Transverse colon (tissue), 4 donors: ENCODE measurements at places on chromosomes 6 and 20. TPM values are rescaled to one million over a fixed set of nuclear protein-coding genes. Genes with fewer than 3 reads are reported as not detected.
A peak's percentile ranks its signal among the peaks of the same experiment; 100 is the strongest.

GRCh38 chr6:25089442-25089841 is 153.7 kb upstream of the RIPOR2 start:
- no peaks in the 10 kb centered on the region for H3K36me3 ChIP-seq
- no peaks in the 10 kb centered on the region for H3K27me3 ChIP-seq
- no peak overlapping the region for H3K4me3 ChIP-seq
- H3K4me1 ChIP-seq: no peaks in the 10 kb centered on the region
- no peak for DNase-seq
- H3K27ac ChIP-seq: no peak overlapping the region

PPP1R16B gene
- 3.8 TPM for total RNA-seq

- H3K4me1 ChIP-seq: no peaks in the 10 kb centered on the region
- no peaks in the 10 kb centered on the region for H3K36me3 ChIP-seq
- no peak for DNase-seq
- no peaks in the 10 kb centered on the region for H3K27me3 ChIP-seq
These were observed 65.0 kb downstream of the KIZ start for GRCh38 chr20:21190869-21191268.

DNA sequence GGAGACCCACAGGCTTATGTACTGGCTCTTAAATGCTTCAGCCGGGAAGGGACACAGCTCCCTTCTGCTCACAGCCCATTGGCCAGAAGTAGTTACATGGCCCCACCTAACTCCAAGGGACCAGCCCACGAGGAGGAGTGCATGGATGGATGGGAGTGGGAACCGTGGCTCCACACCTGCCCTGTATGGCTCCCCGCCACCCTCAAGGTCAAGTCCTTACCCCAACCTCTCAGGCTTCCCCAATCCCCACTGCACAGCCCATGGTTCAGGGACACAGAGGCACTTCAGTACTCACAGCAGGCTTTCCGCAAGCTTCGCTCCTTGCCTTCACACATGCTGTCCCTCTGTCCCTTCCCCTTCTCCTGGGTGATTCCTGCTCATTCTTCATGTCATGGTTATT is 137.9 kb upstream of the KCNG1 start:
- DNase-seq: no peak
- no peak overlapping the region for H3K27ac ChIP-seq
- no peaks in the 10 kb centered on the region for H3K36me3 ChIP-seq
- H3K4me1 ChIP-seq: no peaks in the 10 kb centered on the region
- peaks cover 8% of the 10 kb centered on the region for H3K27me3 ChIP-seq

DNA sequence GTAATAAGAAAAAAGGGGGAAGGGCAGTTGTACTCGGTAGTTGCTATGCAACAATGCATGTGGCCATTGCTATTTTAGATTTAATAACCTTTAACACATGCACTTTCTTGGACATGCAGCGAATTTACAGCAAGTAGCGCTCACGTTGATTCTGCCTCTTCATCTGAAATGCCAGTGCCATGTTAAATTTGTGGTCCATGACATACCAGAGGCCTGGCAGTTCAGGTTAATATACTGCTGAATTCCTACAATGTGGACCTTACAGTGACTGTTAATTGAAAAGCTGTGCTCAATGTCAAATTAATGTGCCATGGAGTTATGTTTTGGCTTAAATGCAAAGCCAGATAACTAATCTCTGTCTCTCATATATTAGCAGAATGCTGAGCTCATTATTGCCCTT is 699.7 kb downstream of the DOK5 start:
- no peaks in the 10 kb centered on the region for H3K27me3 ChIP-seq
- H3K27ac ChIP-seq: no peak overlapping the region
- peaks cover 6% of the 10 kb centered on the region for H3K4me1 ChIP-seq
- H3K36me3 ChIP-seq: no peaks in the 10 kb centered on the region

DNA sequence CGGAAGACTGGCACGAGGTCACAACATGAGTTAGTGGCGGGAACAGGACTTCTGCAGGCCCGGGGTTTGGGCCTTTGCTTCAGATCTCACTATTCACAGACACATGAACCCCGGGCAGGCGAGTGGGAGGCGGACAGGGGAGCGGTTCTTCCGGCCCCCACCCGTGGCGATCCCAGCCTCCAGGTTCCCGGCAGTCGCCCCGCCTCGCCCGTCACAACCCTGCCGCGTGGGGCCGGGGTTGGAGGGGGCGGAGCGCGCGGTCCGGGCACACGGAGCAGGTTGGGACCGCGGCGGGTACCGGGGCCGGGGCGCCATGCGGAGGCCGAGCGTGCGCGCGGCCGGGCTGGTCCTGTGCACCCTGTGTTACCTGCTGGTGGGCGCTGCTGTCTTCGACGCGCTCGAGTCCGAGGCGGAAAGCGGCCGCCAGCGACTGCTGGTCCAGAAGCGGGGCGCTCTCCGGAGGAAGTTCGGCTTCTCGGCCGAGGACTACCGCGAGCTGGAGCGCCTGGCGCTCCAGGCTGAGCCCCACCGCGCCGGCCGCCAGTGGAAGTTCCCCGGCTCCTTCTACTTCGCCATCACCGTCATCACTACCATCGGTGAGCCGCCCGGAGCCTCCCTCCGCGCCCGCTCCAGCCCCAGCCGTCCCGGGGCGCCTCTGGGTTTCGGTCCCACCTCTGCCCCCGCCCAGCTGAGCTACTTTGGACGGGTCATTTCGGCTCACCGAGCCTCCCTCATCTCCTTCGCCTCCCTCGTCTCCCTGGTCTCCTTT is at the start of gene KCNK15:
TSS of gene KCNK15 (plus strand) at position 268 of the 769 bp plus-strand sequence. CDS start at position 314, 46 bp downstream.
- peak; percentile 34 for DNase-seq
- H3K27me3 ChIP-seq: peaks cover 56% of the 10 kb centered on the region
- peaks cover 5% of the 10 kb centered on the region for H3K4me1 ChIP-seq
- H3K4me3 ChIP-seq: peak within 1 kb of the TSS; percentile 34
- H3K36me3 ChIP-seq: no peaks in the 10 kb centered on the region
- peak within 1 kb of the TSS; percentile 10 for H3K27ac ChIP-seq

DNA sequence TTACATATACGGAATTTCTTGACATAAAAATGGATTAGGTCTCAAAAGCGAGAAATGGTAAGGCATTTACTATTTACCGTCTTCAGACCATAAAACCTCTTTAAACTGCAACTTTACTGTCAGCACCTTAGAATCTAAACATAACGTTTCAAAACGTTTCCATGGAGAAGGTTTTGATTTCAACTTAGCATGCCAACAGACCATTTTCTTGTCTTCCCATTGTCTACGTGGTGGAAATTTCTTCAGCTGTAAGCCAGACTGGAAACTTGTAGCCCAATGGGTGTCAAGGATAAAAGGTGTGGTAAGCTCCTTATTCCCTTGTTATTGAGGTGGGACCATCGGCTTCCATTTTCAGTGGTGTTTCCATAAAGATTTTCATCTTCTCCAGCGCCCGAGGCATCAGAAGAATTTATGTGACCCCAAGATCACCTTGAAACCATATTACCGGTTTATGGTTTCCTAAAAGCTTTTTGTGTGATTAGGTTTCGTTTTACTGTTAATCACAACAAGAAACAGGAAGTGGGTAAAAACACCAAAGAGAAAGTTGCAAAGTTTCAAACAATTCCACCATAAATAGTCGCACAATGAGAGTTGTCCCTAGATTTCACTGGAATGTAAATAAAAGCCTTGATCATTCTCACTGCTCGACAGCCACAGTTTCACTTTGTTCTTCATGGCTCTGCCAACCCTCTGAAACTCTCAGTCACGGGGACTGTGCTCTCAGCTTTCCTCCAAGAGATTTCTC is 63.0 kb upstream of the CD2AP start:
- DNase-seq: no peak
- peak overlapping the region; percentile 23 for H3K4me3 ChIP-seq
- H3K27me3 ChIP-seq: no peaks in the 10 kb centered on the region
- H3K36me3 ChIP-seq: no peaks in the 10 kb centered on the region

FILIP1 gene
- 6.0 TPM for total RNA-seq

- no peaks in the 10 kb centered on the region for H3K27me3 ChIP-seq
- no peak for DNase-seq
- H3K27ac ChIP-seq: no peak overlapping the region
- no peak overlapping the region for H3K4me3 ChIP-seq
- no peaks in the 10 kb centered on the region for H3K36me3 ChIP-seq
These were observed 9.6 kb upstream of the IL17A start for GRCh38 chr6:52176550-52176949.

GRCh38 chr20:37786043-37786442 is 92.2 kb downstream of the CTNNBL1 start:
- H3K4me3 ChIP-seq: no peak overlapping the region
- DNase-seq: no peak
- no peak overlapping the region for H3K27ac ChIP-seq
- H3K27me3 ChIP-seq: no peaks in the 10 kb centered on the region
- H3K36me3 ChIP-seq: no peaks in the 10 kb centered on the region
- no peaks in the 10 kb centered on the region for H3K4me1 ChIP-seq

LPIN3 gene
- 170 TPM for total RNA-seq

DNA sequence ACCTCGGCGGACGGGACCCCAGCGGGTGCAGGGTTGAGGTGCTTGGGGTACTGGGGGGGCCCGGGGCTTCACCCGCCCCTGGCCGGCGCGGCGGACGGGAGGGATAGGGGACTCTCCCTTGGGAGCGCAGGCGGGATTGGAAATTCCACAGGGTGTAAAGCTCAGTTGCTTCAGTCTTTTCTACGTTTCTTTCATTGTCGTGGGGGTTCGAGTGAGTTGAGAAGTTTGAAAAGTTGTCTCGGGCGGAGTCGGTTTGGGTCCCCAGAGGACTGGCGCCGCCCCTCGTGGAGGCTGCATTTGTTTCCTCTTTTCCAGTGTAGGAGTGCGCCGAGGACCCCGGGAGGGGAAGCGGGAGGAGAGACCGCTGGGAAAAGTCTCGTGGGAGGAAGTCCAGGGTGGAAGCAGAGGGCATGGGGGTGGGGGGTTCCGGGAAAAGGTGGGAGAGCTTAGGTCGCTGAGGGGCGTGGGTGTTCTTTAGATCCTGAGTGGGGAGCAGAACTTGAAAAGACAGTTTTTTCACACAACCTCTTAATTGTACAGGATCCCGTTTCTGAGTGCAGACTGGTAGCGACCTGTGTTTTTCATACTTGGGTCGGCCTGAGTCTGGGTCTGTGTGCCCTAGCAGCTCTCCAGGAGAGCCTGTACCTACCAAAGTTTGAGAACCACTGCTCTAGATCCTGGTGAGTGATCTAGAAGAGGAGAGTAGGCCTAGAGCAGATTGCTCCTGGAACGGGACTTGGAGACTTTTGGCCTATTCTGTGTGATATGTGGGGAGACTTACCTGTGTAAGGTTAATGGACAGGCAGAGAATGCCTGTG is 495 bp downstream of the FAM83B start:
- peak overlapping the region; percentile 86 for H3K27ac ChIP-seq
- peak; percentile 30 for DNase-seq
- no peaks in the 10 kb centered on the region for H3K4me1 ChIP-seq
- peak overlapping the region; percentile 69 for H3K4me3 ChIP-seq

ZSCAN16 gene
- 19.5 TPM for total RNA-seq

- DNase-seq: no peak
- no peaks in the 10 kb centered on the region for H3K4me1 ChIP-seq
- H3K4me3 ChIP-seq: no peak overlapping the region
- H3K27me3 ChIP-seq: no peaks in the 10 kb centered on the region
- no peak overlapping the region for H3K27ac ChIP-seq
These were observed 8.5 kb upstream of the TUBB2A start for GRCh38 chr6:3165631-3166534.

GRCh38 chr20:25280574-25281535 is 33.0 kb downstream of the PYGB start:
- H3K27ac ChIP-seq: peak overlapping the region; percentile 13
- H3K4me3 ChIP-seq: no peak overlapping the region
- peak; percentile 7 for DNase-seq

SLC22A16 gene
- not detected for total RNA-seq

GRCh38 chr20:14882846-14883245 is 545.4 kb upstream of the FLRT3 start:
- no peaks in the 10 kb centered on the region for H3K4me1 ChIP-seq
- no peaks in the 10 kb centered on the region for H3K27me3 ChIP-seq
- H3K36me3 ChIP-seq: no peaks in the 10 kb centered on the region
- no peak overlapping the region for H3K4me3 ChIP-seq
- no peak for DNase-seq
- no peak overlapping the region for H3K27ac ChIP-seq

GRCh38 chr6:11496152-11497060 is 41.1 kb upstream of the TMEM170B start:
- no peaks in the 10 kb centered on the region for H3K27me3 ChIP-seq
- H3K36me3 ChIP-seq: no peaks in the 10 kb centered on the region
- no peak overlapping the region for H3K27ac ChIP-seq
- peaks cover 3% of the 10 kb centered on the region for H3K4me1 ChIP-seq
- H3K4me3 ChIP-seq: no peak overlapping the region
- DNase-seq: peak; percentile 74

- no peaks in the 10 kb centered on the region for H3K27me3 ChIP-seq
- no peak overlapping the region for H3K4me3 ChIP-seq
- H3K4me1 ChIP-seq: no peaks in the 10 kb centered on the region
These were observed 179.4 kb downstream of the ERMARD start for GRCh38 chr6:169930799-169931198.

MROH8 gene
- 3.0 TPM for total RNA-seq

GRCh38 chr6:168735268-168735949 is 294.4 kb downstream of the SMOC2 start:
- no peak overlapping the region for H3K27ac ChIP-seq
- H3K4me3 ChIP-seq: no peak overlapping the region
- no peaks in the 10 kb centered on the region for H3K27me3 ChIP-seq
- no peaks in the 10 kb centered on the region for H3K36me3 ChIP-seq
- no peaks in the 10 kb centered on the region for H3K4me1 ChIP-seq
- DNase-seq: no peak

ABHD12 gene
- 67.6 TPM for total RNA-seq

CRISP1 gene
- not detected for total RNA-seq

LKAAEAR1 gene
- not detected for total RNA-seq

- H3K4me1 ChIP-seq: peaks cover 44% of the 10 kb centered on the region
- no peak for DNase-seq
- H3K4me3 ChIP-seq: no peak overlapping the region
- H3K27me3 ChIP-seq: no peaks in the 10 kb centered on the region
- no peak overlapping the region for H3K27ac ChIP-seq
- no peaks in the 10 kb centered on the region for H3K36me3 ChIP-seq
These were observed 64.0 kb upstream of the SNX9 start for GRCh38 chr6:157759028-157759427.

GRCh38 chr6:83062225-83062624 is 3.4 kb downstream of the UBE3D start:
- no peak overlapping the region for H3K27ac ChIP-seq
- H3K4me1 ChIP-seq: peaks cover 11% of the 10 kb centered on the region
- H3K27me3 ChIP-seq: no peaks in the 10 kb centered on the region
- no peak overlapping the region for H3K4me3 ChIP-seq

DNA sequence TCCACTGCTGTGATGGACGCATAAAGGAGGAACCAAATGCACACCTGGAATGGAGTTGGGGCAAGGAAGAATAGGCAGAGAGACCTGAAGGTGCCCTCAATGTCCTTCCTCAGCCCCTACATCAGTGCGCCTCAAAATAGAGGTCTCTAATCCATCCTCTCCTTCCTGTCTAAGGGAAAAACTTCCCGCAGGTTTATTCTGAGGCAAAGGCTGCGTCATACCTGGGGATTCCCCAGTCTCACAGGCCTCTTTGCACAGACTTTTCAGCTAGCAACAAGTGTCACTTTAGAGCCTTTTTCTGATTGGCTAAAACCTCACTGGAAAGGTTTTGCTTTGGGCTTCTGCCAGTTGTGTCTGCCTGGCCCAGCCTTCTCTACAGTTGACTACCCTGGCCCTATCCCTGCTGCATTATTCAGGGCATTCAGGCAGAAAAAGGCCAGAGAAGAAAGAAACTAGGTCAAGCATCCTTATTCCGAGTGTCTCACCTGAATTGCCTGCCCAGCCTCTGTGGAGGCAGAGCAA is 1.8 kb upstream of the HLA-DQB1 start:
- H3K4me3 ChIP-seq: no peak overlapping the region
- peak; percentile 26 for DNase-seq
- H3K27me3 ChIP-seq: peaks cover 3% of the 10 kb centered on the region
- H3K27ac ChIP-seq: no peak overlapping the region
- no peaks in the 10 kb centered on the region for H3K4me1 ChIP-seq
